ENCODE measurements at places on chromosomes 11 and 22.

GRCh38 chr22:39917197-39917643 lies 16.3 kb downstream of the GRAP2 start:
- no peak for DNase-seq

DNA sequence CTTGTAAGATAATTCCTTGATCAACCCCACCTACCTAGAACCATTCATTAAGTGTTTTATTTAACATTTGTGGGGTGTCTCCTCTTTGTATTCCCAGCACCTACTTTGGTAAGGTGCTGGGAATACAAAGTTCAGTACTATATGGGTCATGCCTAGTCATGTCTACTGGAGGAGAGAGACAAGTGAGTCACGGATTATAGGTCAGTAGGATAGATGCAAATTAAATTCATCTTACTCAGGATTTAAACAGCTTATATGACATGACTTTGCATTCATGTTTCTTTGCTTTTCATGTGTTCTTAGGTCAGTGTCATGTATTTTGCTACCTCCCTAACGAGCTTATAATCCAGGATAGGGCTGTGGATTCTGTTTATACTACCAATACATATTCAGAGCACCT lies 3.4 kb upstream of the FADS1 start:
- DNase-seq, result no peak

DNA sequence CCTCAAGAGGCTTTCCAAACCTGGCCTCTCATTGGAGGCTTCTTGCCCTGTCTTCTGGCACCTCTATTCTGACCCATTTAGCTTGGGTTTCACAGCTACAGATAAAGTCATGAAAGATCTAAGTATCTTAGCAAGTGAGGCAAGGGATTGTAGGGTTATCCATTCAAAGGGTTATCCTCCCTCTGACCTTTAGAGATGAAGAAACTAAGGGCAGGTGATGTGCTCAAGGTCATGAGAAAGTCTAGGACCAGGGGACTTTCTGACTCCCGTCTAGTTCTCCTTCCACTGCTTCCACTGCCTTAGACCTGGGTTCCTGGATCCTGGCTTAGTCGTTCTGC lies 7.2 kb downstream of the PHOX2A start:
- DNase-seq, result no peak

DNA sequence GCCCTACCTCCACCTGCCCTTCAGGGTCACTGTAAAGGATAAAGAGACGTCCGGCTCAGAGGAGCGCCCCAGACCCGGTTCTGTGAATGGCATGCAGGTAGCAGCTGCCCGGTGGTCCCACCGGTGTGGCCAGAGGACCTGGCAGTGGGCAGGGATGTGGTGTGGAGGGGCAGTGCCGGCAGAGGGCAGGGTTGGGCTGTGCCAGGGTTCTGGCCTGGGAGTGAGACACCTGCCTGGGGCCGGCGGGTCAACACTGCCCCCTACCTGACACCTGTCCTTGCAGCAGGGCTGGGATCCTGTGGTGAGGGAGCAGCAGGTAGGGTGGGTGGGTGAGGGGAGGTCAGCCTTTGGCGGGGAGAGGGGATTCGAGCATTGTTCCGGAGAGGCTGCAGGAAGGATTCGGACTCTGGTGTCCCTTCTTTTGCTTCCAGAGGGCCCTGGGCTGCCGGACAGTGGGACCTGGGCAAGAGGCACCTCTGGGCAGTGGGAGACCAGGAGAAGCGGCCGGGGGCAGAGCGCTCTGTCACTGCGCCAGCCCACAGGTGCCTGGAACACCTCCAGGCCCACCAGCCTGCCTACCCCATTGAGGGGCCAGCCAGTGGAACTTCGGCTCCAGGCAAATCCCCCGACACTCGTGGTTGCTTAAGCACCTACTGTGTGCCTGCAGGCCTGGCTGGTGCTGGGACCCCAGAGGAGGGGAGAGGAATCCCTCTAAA lies 1.6 kb upstream of the PHLDA2 start:
- no peak for DNase-seq

GRCh38 chr11:9341638-9342178 lies 27.3 kb upstream of the TMEM41B start:
- no peak for DNase-seq

GRCh38 chr11:75812542-75813040 lies 2.4 kb upstream of the UVRAG start:
- no peak for DNase-seq

- DNase-seq, result no peak
Measured at GRCh38 chr11:124863137-124863825, 2.0 kb upstream of the ROBO3 start.

GRCh38 chr11:117807482-117808327 lies 10.7 kb upstream of the DSCAML1 start:
- DNase-seq, result no peak

DNA sequence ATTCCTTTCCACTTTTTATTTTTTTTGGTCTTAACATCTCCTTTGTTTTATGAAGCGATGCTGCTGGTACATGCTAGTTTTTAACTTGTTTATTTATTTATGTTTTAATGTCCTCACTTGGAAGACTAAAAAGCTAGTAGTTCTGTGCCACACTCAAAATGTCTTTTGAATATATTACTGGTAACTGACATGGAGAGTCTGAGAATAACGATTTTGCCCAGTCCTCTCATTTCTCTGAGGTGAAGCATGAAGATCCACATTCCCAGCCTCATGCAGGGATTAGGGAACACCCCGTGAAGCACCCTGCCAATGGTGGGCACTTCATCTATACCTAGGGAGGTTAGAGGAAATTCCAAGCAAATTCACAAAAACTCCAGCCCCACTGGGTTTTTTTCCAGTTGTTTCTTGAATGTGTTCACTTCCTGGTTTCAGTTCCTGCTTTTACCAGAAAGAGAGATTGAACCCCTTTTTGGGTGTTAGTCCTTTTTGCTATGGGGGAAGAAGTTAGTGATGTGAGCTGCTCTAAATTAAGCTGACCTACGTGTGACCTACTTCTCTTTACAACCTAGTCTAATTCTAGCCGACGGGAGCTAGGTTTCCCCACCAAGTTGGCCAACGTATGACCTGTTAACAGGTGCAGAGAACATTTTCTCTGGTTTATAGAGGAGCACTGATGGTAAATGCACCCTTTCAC lies 106.1 kb downstream of the SLC1A2 start:
- DNase-seq, result no peak

- DNase-seq, result no peak
Measured at GRCh38 chr11:84501750-84502149, 1125.4 kb downstream of the DLG2 start.

- DNase-seq, result no peak
Measured at GRCh38 chr11:15613789-15614188, 499.1 kb downstream of the INSC start.

DNA sequence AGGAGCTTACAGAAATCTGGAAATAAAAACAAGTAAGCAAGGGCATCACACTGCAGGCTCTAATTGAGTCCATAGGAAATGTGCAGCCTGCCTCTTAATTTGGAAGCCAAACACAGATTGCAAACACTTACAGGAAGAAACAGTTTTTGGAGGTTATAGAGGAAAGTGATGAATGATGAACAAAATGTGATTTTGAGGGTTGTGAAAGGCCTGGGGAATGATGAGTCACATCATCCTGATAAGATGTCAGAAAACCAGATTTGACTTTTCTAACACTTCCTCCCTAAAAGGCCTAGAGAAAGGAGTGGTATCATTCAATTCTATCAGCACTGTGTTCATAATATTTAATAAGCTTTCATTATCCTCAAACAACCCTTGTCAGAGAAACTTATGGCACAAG lies 96.6 kb upstream of the POU2AF2 start:
- DNase-seq, result no peak

DNA sequence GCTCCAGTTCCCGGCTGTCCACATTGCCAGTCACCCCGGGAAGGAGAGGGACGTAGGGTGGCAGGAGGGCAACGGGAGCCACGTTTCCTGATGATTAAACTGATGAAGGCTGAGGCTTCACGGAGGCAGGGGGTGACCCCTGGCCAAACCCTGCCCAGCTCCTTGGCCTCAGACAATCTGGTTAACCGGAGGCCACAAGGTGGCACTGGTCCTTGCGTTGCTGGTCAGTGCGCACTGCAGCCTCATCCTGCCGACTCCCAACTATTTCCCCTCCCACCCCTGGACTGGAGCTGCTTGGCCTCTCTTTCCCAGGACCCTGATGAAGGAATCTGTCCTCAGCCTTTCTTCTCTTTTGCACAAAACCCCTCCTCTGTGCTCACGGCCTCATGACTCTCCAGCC lies 75.3 kb downstream of the PDE2A start:
- no peak for DNase-seq

- DNase-seq, result no peak
Measured at GRCh38 chr22:39900306-39901227, at the start of gene GRAP2. GRAP2 (plus strand) TSS chr22:39901084; CDS start chr22:39947107, 46,023 bp downstream.

DNA sequence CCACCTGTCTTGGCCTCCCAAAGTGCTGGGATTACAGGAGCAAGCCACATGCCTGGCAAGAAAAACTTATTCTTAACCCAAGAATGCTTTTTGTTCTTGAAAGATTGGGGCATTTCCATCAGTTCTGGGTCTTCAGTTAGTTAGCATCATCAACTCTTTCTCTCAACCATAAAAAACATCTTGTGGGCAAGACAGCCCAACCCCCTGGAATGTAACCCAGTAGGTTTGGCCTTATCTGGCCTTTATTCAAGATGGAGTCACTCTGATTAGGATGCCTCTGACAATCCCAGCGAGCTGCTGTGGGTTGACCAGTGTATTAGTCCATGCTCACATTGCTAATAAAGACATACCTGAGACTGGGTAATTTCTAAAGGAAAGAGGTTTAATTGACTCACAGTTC lies 9.2 kb upstream of the TPCN2 start:
- DNase-seq, result no peak

DNA sequence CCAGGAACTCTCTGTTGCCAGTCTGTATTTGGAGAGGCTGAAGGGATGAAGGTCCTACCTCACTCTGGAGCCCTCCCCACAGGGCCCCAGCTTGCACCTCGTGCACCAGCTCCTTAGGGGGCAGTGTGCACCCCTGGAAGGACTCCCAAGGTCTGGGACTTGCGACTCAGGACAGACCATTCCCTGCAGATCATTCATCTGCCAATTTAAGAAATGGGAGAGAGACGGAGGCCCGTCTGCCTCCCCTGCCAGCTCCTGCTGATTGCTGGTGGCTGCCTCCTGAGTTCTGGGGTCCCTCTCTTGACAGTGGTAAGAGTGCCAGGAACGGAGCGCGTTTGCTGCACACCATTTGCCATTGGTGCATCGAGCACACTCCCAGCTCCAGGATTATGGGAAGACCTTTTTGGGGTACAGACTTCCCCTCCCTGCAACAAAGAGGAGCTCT lies 27.4 kb upstream of the MALAT1 start:
- no peak for DNase-seq

- no peak for DNase-seq
Measured at GRCh38 chr22:39209756-39210155, 35.0 kb downstream of the PDGFB start.

GRCh38 chr11:120710354-120711131 lies 199.0 kb downstream of the GRIK4 start:
- DNase-seq, result peak; percentile 52

DNA sequence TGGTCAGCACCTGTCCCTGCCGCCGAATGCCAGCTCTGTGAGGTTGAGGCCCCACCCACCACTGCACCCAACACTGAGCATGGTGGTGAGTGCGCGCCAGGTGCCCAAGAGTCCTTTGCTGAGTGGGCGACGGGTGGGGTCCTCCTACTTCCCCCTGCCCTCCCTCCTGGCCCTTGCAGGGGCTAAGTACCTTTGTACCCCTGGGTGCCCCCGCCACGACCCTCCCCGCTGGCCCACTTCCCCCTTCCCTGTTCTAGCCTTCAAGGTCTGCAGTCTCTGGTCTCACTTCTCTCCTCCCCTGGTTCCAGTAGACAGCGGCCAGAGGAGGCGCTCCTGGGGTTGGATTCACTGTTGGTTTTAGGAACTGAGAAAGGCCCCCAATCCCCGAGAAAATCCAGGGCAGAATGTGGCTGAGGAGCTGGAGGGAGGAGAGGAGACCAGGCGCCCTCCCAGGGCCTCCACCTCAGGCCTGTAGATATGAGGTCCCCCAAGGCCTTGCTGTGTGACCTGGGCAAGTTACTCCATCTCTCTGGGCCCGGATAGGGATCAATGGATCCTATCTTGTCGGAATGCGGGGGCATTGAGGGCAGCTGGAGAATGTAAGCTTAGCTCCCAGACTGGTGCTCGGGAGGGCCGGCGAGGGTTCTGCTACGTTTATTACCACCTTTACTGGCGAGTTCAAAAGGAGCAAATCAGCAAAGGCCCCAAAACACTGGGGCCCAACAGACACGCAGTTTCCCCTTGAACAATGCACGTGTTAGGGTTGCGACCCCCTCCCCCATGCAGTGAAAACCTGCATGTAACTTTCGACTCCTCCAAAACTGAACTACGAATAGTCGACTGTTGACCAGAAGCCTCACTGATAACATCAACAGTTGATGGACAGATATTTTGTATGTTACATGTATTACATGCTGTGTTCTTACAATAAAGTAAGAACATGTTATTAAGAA lies 31.9 kb upstream of the SMIM38 start:
- DNase-seq, result no peak

GRCh38 chr11:63583357-63583677 lies 20.1 kb upstream of the PLAAT2 start:
- DNase-seq, result no peak

DNA sequence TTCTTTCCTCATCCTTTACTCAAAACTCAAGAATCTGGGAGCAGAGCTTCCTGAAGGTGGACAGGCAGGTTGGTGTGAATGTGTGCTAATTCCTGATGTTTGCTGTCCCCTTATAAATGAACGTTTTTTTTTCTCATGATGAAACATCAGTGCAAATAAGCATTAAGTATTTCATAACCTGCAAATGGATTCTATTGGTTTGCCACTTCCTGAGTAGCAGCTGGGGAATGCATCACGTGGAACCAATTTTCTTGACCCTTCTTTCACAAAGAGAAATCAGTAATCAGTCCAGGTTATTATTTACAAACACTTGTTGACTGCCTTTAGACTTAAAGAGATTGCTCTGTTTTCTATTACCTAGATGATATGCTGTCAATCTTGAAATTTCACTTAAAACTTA lies 40.1 kb upstream of the SCN3B start:
- no peak for DNase-seq

- DNase-seq, result peak; percentile 98
Measured at GRCh38 chr11:132632641-132633124, 899.6 kb downstream of the OPCML start.

- DNase-seq, result no peak
Measured at GRCh38 chr11:17611049-17611448, 64.0 kb downstream of the OTOG start.

GRCh38 chr22:17866621-17867020 lies 92.4 kb upstream of the BID start:
- no peak for DNase-seq

GRCh38 chr22:18068381-18068988 lies 9.3 kb upstream of the PEX26 start:
- no peak for DNase-seq

Measured in BJ (cell line).